IMR-90 (cell line): ENCODE measurements at places on chromosomes 11 and 22. TPM values are rescaled to one million over a fixed set of nuclear protein-coding genes. Genes with fewer than 3 reads are reported as not detected.

ALDH3B1 gene
- polyA plus RNA-seq = 22.8 and 28.5 TPM in 2 replicates

OR51E2 gene
- polyA plus RNA-seq = 0.83 and 1.3 TPM in 2 replicates

DNA sequence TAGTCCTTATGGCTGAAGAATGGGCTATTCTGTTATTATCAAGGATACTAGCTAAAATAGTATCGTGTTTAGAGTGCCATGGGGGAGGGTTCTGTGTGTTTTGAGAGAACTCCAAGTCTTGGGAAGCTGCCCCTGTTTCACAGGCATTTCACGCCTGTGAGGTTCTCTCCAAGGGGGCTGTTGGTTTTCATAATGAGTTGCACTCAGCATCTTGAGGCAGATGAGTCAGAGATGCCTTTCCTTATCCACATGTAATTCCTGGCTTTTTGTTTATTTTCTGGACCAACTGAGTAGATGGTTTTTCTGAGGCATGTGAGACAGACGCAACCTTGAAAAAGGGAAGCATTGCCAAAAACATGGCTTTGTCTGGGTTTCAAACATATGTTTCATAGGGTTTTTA, 203.7 kb downstream of the ARHGAP42 start:
- DNase-seq = peak; percentile 98
- no peaks in the 10 kb centered on the region for H3K27me3 ChIP-seq
- H3K4me3 ChIP-seq = no peak overlapping the region

DNA sequence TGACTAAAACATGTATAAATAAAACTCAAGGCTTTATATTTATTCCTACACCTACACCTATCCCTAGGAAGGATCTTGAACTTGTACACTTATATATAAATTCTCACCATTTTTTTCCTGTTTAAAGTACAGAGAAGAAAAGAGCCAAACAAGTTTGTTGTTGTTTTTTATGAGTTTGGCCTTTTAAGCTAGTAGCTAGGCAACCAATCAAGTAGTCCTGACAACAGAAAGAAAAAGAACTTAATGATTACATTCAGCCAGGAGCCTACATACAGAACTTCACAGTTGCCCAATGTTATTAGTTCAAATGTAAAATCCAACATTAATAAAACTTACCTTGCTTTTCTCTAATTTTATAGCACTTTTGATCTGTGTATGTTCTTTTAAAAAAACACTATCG, 316.2 kb downstream of the SOX6 start:
- H3K27me3 ChIP-seq = no peaks in the 10 kb centered on the region
- H3K36me3 ChIP-seq = 0 out of 2 replicates have a peak, but pooled peaks cover 3% of the 10 kb centered on the region
- H3K4me3 ChIP-seq = no peak overlapping the region
- no peaks in the 10 kb centered on the region for H3K4me1 ChIP-seq
- no peak for DNase-seq

GRCh38 chr11:122599434-122599833, 56.1 kb upstream of the UBASH3B start:
- no peak overlapping the region for H3K4me3 ChIP-seq
- H3K27me3 ChIP-seq = peaks cover 12% of the 10 kb centered on the region
- H3K27ac ChIP-seq = no peak overlapping the region
- H3K36me3 ChIP-seq = no peaks in the 10 kb centered on the region
- DNase-seq = no peak

GRCh38 chr22:28440592-28441390, 238.8 kb downstream of the TTC28 start:
- H3K27me3 ChIP-seq = no peaks in the 10 kb centered on the region
- H3K4me1 ChIP-seq = peaks cover 5% of the 10 kb centered on the region; the same call in 1 of the 2 replicates

DNA sequence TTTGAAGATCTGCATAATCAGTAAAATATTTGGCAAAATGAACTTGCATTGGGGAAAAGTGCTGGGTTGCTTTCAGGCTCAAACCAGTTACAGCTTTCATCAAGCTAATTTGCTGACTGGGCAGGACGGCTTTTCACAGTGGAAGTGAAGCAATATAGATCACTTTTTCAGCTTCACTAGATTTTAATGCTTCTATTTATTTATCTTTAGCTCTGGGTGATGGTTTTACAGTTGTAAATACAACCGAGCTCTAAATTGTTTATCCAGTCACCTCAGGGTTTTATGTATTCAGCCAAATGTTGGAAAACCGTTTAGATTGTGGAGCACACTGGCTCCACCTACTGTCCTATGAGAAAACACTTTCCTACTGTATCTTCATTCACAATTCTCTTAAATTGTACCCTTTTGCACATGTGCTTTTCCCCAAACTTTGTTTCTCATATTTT, 58.2 kb downstream of the ACER3 start:
- H3K27ac ChIP-seq = no peak overlapping the region
- peak; percentile 78 for DNase-seq
- H3K27me3 ChIP-seq = no peaks in the 10 kb centered on the region
- 0 out of 2 replicates have a peak overlapping the region, but pooled peaks have one; percentile 23 for H3K4me3 ChIP-seq

DNA sequence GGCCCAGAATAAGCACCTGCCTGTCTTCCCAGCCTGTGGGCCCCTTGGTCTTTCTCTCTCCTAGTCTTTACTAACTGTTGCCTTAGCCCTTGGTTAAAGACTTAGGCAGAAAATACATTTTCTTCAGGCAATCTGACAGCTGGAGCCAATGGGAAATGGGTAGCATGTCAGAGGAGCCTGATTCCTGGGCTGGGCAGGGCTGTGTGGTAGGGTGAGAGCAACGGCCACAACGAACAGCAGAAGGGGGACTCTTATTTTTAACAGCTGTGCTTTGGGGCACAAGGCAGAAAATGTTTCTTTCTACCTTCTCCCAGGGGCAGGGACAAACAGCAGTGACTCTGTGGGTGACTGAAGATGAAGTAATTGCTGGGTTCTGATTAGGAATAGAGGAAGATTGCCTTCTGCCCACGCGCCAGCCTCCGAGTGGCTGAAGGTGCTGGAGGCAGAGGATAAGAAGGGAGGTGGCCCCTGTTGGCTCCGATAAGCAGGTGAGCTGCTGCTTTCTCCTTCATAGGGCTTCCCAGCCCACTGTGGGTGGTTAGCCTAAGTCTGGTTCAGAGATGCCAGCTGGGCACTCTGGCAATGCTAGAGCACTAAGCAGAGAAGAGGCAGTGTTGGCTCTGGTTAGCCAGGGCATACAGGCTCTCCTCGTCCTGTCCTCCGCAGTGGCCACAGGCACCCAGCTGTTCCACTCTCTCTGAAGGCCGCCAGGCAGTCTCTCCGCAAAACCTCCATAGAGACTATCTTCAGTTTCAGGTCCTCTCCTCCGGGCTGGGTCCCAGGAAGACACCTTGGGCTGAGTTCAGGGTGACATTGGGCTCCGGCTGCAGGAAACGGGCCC, 1.5 kb downstream of the YPEL4 start:
- peaks cover 24% of the 10 kb centered on the region for H3K4me1 ChIP-seq
- H3K4me3 ChIP-seq = peak overlapping the region; percentile 67
- H3K27ac ChIP-seq = no peak overlapping the region
- no peak for DNase-seq
- H3K27me3 ChIP-seq = no peaks in the 10 kb centered on the region

- H3K36me3 ChIP-seq = no peaks in the 10 kb centered on the region
- H3K27ac ChIP-seq = no peak overlapping the region
- peaks cover 13% of the 10 kb centered on the region for H3K27me3 ChIP-seq
- peaks cover 1% of the 10 kb centered on the region; the same call in 1 of the 2 replicates for H3K4me1 ChIP-seq
- H3K4me3 ChIP-seq = no peak overlapping the region
These were observed 82.7 kb upstream of the DRD2 start for GRCh38 chr11:113557926-113558325.

GRCh38 chr11:123233975-123234334, 38.9 kb upstream of the CLMP start:
- H3K36me3 ChIP-seq = no peaks in the 10 kb centered on the region
- DNase-seq = no peak
- H3K27me3 ChIP-seq = no peaks in the 10 kb centered on the region

DNA sequence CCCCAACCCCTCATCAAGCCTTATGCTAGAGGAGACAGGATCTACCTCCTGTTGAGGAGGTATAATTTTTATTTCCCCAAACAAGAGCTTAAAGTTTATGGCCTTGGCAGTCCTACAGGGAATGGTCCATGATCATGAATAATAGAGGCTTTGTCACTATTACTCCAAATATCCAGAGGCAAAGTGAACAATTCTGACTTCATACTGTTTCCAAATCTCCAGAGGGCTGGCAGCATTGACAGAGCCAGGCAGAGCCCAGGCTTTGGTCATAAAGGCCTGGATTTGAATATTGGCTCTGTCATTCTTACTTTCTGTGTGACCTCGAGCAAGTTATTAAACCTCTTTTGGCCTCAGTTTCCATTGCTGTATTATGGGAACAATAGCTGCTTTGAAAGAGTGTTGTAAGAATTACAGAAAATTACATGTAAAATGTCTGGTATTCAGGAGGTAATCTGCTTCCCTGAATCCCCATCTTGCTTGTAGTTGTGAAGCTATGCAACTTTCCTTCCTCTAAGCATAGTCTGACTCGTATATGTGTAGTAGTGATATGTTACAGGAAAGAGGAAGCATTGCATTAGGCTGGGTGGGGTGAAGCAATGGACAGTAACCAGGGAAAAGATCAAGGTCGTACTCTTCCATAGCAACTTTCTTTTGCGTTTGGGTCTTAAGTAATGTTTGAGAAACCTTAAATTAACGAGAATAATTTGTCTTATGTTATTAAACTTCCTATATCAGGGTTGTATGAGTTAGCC, 88.8 kb downstream of the CD44 start:
- H3K27ac ChIP-seq = peak overlapping the region; percentile 67; the same call in 1 of the 2 replicates
- no peaks in the 10 kb centered on the region for H3K27me3 ChIP-seq
- DNase-seq = peak; percentile 55
- peaks cover 16% of the 10 kb centered on the region for H3K4me1 ChIP-seq

DNA sequence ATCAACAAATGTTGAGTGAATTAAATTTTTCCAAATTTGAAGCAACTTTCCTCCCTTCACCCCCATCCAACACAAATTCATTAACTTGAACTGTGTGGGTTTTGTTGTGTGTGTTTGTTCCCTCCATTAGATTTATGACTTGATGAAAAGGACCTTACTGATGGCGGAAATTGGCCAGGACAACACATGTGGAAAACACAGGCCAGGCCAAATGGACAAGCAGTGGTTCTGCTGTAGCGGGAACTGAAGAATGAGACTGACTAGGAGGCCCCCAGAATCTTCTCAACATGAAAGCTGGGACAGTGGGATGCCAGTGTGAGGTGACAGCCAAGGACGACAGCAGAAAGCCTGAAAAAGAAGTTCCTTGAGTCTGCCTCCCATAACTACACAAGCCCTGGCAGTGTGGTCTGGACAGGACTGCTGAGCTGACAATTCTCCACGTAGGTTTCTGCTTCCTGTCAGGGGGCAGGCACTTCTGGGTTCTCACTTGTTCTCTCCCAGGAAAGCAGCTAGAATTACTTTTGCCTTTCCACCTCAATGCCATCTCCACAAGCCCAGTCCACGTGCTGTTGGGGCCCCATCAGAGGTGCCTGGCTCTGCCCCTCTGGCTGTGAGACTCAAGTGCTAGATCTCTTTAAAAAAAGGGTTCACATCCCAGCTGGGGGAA, 94.3 kb downstream of the ETS1 start:
- H3K36me3 ChIP-seq = peaks cover 13% of the 10 kb centered on the region
- H3K27me3 ChIP-seq = no peaks in the 10 kb centered on the region
- peak overlapping the region; percentile 42 for H3K27ac ChIP-seq
- peaks cover 32% of the 10 kb centered on the region for H3K4me1 ChIP-seq
- no peak overlapping the region for H3K4me3 ChIP-seq
- DNase-seq = no peak

DNA sequence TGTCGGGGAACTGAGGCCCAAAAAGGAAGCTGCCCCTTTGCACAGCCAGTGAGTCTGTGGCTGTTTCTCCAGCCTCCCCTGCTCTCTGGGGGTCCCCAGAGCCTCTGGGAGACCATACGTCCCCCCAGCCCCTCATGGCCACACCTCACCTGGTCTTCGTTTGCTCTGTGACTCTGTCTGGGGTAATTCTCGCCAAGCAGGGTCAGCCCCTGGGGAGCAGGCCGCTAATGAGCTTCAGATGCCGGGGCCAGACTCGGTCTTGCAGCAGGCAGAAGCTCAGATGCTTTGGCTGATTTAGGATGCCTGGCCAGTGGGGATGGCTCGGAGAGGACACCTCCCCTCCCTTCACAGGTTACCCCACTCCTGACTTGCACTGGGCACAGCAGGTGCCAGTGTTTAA, 24.1 kb upstream of the WNT11 start:
- H3K27ac ChIP-seq = no peak overlapping the region
- DNase-seq = no peak
- no peak overlapping the region for H3K4me3 ChIP-seq
- H3K27me3 ChIP-seq = peaks cover 31% of the 10 kb centered on the region
- no peaks in the 10 kb centered on the region for H3K36me3 ChIP-seq

DNA sequence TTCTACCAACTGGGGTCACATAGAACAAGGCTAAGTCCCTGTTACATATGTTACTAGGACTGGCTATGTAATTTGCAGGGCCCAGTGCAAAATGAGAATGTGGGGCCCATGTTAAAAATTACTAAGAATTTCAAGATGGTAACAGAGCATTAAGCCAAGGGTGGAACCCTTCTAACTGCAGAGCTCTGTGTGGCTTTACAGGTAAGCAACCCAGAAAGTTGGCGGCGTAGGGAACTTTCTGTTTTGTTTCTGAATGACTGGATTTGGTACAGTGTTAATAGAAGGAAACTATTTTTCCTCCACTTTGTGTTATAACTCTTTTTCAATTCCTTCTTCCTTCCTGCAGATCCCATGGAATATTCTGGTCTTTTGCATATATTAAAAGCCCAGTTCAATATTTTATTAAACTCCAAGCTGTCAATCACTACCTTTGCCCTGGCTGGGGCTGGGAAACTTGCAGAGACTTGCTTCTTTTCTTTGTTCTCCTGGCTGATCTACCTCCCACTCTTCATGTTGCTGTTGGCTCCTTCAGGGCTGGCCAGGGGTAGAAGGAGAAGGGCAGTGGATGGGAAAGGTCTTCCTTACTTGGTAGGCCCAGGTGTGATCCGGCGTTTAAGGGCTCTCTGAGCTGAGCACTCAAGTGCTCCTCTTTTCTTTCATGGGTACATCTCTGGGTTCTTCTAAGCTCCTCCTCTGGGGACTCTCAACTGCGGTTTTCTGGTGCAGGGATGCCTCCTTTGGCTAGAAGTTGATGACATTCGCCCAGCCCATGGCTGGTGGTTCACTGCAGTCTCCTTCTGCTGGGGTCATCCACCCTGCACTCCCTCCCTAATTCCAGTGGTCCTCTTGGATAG, 67.7 kb downstream of the SNX19 start:
- no peak overlapping the region for H3K27ac ChIP-seq
- H3K4me3 ChIP-seq = no peak overlapping the region
- no peak for DNase-seq
- H3K4me1 ChIP-seq = peaks cover 17% of the 10 kb centered on the region
- no peaks in the 10 kb centered on the region for H3K27me3 ChIP-seq
- H3K36me3 ChIP-seq = no peaks in the 10 kb centered on the region

- peaks cover 2% of the 10 kb centered on the region; the same call in 1 of the 2 replicates for H3K4me1 ChIP-seq
- no peaks in the 10 kb centered on the region for H3K36me3 ChIP-seq
- peaks cover 1% of the 10 kb centered on the region; the same call in 1 of the 2 replicates for H3K27me3 ChIP-seq
- no peak for DNase-seq
- H3K27ac ChIP-seq = no peak overlapping the region
These were observed 36.2 kb downstream of the CNTF start for GRCh38 chr11:58658623-58659022.

DNA sequence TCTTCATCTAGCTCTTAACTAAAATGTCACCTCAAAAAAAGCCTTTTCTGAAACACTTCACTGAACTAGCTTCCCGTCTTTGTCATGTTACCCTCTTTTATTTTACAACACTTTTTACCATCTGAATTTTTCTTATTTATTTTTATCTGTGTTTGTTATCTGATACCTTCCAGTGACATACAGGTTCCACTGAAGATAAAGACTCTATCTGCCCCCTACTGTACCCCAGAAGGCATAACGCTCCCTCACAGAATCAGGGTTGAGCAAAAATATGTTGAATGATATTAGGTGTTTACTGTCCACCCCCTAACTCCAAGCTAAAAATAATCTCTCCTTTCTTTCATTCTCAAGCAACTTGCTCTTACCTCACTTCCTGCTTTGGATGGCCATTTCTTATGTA, 654.2 kb downstream of the NELL1 start:
- no peak for DNase-seq
- no peak overlapping the region for H3K4me3 ChIP-seq
- no peaks in the 10 kb centered on the region for H3K36me3 ChIP-seq
- no peak overlapping the region for H3K27ac ChIP-seq
- H3K27me3 ChIP-seq = no peaks in the 10 kb centered on the region
